ENCODE measurements at places on chromosomes 1 and 21.

DNA sequence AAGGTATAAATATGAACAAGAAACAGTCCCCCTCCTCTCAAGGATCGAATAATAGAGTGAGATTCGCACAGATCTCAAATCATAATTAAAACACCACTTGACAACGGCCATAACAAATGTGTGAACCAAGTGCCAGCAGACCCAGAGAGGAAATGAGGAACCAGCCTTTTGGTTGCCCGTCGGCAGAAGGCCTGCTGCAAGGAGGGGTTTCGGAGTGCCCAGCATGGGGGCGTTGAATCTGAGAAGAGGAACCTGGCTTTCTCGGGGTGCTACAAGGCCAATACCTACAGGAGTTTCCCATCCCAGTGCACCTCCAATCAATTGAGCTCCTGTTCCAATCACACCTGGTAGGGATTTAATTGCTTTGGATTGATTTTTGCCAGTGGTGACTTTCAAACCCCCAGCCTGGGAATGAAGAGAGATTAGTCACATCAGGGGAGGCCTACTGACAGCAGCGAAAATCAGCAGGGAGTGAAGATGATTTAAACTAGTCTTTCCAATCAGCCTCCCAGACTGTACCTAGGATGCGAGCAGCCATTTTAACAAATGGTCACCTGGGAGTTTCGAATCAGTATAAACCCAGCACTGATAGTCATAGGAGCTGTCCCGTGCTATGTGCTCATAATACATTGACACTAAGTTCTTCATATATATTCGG lies 263.8 kb downstream of the KAZN start:
- no peak for DNase-seq

DNA sequence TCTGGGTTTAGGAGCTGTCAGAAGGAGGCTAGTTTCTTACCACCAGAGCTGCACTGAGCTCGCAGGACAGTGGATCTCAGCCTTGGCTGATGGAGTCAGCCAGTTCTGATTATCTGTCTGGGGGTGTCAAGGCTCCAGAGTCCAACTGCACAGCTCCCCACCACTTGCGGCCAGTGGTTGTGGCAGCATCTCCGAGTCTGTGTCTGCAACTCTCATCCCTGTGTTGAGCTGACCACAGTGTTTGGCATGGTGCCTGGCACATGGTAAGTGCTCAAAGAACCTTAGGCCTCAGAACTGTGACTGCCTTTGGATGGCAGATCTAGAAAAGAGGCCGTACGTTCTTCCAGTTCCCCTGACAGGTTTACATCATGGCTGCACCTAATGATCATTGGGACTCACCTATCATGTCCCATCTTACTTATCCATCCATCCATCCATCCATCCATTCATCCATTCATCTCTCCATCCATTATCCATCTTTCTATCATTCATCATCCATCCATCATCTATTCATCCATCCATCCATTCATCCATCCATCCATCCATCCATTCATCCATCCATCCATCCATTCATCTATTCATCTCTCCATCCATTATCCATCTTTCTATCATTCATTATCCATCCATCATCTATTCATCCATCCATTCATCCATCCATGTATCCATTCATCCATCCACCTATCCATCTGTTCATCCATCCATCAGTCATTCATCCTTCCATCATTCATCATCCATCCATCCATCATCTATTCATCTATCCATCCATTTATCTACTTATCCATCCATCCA lies 114.5 kb downstream of the CRYAA start:
- no peak for DNase-seq

DNA sequence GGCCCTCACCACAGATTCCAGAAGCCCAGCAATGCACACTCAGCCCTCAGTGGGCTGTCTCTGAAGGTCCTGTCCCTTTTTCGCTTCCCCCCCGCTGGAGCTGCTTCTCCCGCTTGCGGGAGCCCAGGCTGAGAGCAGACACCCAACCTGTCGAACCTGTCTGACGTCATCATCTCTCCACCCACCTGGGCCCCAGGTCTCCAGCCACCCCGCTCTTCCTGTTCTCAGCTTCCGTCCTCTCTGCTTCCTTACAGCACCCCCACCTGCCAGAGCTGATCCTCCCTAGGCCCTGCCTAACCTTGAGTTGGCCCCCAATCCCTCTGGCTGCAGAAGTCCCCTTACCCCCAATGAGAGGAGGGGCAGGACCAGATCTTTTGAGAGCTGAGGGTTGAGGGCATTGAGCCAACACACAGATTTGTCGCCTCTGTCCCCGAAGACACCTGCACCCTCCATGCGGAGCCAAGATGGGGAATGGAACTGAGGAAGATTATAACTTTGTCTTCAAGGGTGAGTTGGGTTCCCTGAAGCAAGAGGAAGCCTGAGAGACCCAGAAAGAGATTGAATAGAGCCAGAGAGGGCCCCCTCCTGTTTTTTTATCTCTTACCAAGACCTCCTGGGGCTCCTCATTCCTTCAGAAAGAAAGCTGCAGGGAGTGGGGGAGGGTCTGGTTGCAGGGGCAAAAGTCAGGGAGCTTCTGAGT lies at the start of gene RAB25:
RAB25 (plus strand) TSS at position 224 of the 700 bp plus-strand sequence; CDS start at position 465, 241 bp downstream.
- no peak for DNase-seq

GRCh38 chr1:31111290-31111951 lies 45.9 kb upstream of the PUM1 start:
- DNase-seq = no peak

DNA sequence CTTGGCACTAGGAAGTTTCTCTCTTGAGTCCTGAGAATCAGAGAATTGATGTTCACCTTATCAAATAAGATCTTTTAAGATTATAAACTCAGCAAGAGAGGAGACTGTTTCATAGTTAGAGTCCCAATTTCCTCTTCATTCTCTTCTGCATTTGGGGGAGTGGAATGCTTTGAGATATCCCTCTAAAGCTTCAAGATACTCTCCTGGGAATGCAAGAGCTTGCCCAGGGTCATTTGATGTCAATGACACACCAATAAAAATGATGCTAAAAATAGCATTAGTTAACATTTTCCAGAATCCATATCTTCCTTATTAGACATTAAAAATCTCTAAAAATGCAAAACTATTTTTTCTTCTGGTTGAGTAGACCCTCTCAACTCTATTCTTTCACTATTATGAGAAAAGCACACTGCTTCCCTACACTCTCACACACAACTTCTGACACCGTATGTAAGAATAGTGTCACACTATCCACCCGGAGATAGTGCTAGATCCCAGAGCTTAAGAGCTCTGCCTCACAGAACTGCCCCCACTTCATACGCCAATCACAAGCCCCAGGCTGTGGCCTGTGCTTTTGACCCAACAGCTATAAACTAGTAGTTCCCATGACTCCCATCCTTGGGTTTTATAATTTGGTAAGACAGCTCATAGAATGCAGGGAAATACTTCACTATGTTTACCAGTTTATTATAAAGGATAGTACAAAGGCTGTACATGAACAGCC lies 399.9 kb upstream of the RUNX1 start:
- DNase-seq = no peak

DNA sequence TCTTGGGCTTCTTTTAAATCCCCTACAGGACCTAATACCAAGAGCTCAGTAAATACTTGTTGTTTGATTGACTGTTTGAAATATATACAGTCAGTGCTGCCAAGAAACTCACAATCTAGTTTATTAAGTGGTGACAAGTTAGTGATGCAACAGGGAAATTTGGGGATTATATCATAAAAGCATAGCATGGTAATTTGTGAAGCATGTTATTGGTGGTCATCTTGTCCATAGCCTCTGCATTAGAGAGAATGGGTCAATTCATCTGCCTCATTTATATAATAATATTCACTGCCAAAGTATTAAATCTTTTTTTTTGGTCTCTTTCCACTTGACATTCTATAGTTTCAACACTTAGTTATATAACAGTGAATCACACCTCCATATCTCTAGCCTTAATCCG lies 138.2 kb upstream of the SPAG17 start:
- DNase-seq = no peak

- no peak for DNase-seq
Observed at GRCh38 chr1:179380299-179380698, 14.5 kb downstream of the AXDND1 start.

DNA sequence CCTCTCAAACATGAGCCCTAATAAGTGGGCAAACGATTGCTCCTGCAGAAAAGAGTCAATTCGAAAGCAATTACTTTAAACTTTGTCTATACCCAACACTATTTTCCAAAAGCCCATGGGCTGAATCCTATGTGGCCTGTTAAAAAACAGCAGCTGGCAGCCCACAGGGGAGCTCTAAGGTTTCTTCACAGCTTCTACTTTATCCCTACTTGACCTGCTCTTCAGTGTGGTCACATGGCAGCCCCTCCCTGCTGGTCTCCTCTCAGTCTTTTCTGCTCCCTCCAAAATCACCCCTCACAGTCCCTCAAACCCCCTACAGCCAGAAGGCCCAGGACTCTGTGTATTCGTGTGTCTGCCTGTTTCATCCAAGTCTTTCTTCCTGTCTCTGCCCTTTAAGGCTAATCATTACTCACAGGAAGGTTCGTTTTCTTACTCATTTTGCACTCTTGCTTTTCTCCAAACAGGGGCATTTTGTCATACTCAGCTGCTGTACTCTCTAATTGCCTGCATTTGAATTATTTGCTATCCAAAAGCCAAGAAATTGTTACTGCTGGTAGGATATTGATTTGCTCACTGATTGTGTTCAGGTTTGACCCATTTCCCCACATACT lies 62.4 kb upstream of the FAM3B start:
- no peak for DNase-seq

GRCh38 chr1:110184446-110184845 lies 25.7 kb upstream of the KCNC4 start:
- DNase-seq = peak; percentile 7

DNA sequence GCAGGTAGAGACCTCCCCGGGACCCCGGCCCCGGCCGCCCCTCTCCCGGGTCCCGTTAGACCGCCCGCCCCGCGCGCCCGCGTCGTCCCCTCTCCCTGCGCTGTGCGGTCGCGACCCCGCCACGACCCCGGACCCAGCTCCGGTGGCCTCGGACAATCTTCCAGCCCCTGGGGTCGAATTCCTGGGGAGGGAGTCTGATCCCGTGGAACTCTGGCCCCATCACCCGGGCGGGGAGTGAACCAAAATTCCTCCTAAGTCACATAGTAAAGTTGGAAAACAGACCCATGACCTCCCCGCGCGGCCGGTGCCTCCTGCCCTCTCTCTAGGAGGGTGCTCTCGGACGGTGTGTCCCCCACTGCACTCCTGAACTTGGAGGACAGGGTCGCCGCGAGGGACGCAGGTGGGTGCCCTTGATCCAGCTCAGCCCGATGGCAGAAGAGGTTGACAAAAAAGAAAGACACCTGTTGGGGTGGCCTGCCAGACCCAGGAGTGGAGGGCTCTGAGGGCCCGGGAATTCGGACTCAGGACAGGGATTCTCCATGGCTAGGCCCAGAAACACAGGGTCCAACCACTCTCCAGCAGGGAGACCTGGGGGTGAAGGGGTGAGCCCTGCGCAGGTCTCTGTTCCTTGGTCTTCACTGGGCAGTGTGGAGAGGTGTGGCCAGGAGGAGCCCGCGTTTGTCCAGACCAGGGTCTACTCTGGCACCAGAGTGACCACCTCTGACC lies 451 bp downstream of the ADAMTSL4 start:
- no peak for DNase-seq

DNA sequence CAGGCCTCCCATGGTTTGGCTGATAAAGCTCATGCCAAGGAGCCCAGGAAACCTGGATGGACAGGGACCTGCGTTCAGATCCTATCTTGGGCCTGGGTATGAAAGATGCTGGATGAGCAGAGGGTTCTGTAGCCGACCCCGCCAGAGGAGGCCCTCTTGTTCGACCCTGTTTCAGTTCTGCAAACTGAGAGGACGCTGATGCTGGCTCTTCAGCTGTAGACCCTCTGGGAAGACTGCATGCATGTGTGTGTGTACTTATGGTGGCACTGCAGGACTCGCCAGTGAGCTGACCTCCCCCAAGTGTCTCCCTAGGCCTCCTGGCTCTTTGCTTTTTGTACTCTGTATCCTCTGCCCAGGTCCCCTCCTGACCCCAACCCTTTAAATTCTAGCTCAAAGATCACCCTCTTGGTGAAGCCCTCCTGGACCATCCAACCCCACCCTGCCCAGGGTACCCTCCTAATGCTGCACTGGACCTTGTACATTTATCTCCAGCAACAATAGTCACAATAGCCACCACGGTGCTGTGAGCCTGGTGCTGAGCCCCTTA lies 1.6 kb downstream of the EPS8L3 start:
- no peak for DNase-seq

DNA sequence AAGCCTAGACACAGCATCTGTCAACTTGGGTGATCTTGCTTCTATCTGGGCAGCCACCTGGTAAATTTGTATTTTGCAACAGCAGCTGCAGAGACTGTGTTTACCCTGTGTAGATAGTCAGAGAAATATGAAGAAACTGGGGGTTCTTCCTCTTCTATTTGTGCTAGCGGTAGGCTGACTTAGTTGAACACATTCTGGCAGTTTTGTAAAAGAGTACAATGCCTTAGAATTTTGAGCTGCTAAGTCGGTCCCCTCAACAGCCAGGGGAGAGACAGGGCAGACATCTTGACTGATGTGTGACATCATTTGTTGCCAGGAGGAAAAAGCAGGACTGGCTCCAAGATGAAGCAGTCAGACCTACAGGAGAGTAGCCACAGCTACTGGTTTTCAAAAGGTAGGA lies 53.7 kb downstream of the KCNJ6 start:
- no peak for DNase-seq

- no peak for DNase-seq
Observed at GRCh38 chr1:172843444-172843843, 184.5 kb downstream of the FASLG start.

- peak; percentile 21 for DNase-seq
Observed at GRCh38 chr1:246907472-246907871, 24.3 kb downstream of the AHCTF1 start.

DNA sequence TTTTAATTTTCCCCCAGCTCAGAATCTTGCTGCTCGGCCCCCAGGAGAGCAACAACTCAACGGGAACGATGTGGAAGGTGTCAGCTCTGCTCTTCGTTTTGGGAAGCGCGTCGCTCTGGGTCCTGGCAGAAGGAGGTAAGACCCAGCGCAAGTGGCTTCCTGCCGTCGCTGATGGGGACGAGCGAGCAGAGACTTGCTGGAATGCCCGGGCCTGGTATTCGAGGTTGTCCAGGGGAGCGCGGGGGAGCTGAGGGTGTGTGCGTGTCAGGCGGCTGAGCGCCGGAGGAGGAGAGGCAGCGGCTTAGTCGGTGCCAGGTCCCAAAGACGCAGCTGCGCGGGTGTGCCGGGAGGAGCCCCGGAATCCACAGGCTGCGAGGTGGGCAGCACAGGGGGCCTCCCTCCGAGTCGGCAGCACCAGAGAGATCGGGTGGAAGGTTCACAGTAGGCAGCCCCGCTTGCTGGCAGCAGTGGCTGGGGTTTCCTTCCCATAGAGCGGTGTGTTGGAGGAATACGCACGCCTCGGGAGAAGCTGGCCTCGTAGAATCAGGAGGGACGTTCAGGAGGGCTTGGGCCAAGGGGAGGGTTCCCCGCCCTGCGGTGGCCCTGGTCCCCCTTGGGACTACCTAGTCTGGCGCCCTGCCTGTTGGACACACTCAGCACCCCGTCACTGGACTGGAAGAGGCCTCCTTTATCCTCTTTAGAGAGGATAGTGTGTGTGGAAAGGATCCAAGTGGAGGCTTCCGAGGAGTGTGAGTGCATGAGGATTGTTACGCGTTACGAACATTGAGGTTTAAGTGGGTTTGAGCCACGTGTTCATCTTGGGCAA lies 547 bp downstream of the PDPN start:
- DNase-seq = no peak
